ENCODE measurements at places on chromosomes 1 and 21.
A peak's percentile ranks its signal among the peaks of the same experiment; 100 is the strongest.

GRCh38 chr1:156489166-156489934 is 11.2 kb downstream of the MEF2D start:
- peak; percentile 78 for DNase-seq

GRCh38 chr1:246515390-246516005 is 8.4 kb upstream of the SMYD3 start:
- DNase-seq: no peak

GRCh38 chr1:117147856-117148588 is 26.5 kb upstream of the TRIM45 start:
- DNase-seq: no peak

- DNase-seq: no peak
These were observed 100.4 kb downstream of the C1orf94 start for GRCh38 chr1:34277150-34277549.

DNA sequence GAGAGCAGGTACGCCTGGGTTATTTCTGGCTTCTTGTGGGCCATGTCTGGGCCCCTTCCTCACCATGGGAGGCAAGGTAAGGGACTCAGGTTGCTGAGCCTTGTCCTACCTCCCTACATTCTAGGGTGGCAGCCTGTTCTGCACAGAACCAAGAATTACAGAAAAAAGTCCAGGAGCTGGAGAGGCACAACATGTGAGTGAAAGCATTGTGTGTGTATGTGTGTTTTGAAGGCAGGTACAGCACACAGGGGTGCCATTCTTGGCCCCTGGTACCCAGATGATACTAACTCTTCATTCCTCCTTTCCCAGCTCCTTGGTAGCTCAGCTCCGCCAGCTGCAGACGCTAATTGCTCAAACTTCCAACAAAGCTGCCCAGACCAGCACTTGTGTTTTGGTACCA is 4.4 kb downstream of the JTB start:
- no peak for DNase-seq

- no peak for DNase-seq
These were observed 12.5 kb downstream of the TP73 start for GRCh38 chr1:3664700-3665375.

DNA sequence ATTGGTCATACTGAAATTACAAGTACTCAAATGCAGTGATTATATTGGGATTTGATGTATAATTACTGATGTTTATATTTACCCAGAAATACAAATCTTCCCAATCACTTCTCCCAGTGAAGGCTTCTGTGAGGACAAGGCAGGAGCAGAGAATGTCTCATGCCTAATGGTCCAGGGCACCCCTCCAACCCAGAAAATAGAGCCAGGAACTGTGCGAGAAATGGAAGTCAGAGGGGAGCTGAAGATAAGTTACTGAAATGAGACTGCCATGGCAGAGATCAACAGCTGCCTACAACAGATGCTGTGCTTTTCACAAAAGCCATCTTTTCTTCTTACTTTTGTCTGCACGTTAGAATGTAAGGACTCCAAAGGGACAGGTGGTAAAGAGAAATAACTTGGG is 171.2 kb downstream of the TTLL7 start:
- DNase-seq: no peak

- no peak for DNase-seq
These were observed 16.5 kb downstream of the SLC2A7 start for GRCh38 chr1:9009438-9010370.

GRCh38 chr1:167515461-167515860 is 2.9 kb downstream of the CD247 start:
- no peak for DNase-seq

DNA sequence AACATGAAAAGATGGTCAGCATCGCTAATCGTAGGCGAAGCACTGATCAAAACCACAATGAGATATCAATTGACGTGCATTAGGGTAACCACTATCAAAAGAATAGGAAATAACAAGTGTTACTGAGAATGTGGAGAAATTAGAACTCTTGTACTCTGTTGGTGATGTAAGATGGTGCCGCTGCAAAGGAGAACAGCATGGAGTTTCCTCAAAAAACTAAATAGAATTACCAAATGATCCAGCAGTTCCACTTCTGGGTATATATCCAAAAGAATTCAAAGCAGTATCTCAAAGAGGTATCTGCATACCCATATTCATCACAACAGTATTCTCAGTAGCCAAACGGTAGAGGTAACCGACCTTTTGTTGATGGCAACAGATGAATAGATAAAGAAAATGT is 8.3 kb upstream of the CD101 start:
- no peak for DNase-seq

GRCh38 chr1:226401355-226402303 is 6.3 kb downstream of the PARP1 start:
- no peak for DNase-seq

- no peak for DNase-seq
These were observed 7.3 kb downstream of the ZMPSTE24 start for GRCh38 chr1:40265298-40265697.

GRCh38 chr1:46812996-46813857 is 14.4 kb downstream of the CYP4B1 start:
- DNase-seq: no peak

DNA sequence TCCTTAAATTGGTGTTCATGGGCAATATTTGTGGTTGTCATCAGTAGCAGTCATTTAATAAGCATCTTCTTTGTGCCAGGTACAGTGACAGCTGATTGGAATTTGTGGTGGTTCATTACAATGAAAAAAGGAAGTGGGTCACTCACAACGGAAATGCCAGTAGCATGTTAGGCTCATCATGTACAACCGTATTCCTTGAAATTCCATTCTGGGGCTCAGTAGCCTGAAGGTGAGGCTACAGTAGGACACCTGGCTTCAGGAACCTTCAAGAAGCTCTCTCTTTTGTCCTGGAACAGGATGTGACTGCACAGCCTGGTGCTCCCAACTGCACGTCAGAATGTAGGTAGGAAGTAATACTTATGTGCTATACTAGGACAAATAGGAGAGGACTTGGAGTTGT is 93.9 kb downstream of the ST3GAL3 start:
- no peak for DNase-seq

GRCh38 chr1:156498432-156499193 is 2.0 kb downstream of the MEF2D start:
- no peak for DNase-seq

DNA sequence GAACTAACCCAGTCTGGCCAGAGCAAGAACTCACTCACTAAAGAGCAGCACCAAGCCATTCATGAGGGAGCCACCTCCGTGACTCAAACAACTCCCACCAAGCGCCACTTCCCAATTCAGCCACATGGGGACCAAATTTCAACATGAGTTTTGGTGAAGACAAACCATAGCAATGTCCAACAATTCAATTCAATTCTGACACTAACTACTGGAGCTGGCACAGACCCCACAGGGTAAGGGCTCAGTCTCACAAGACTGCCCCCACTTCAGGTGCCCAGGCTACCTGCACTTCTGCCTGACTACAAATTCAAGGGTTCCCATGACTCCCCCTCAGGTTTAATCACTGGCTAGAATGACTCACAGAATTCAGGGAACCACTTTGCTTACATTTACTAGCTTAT is 48.8 kb upstream of the RAP1A start:
- peak; percentile 37 for DNase-seq

- DNase-seq: no peak
These were observed 7.7 kb downstream of the LPGAT1 start for GRCh38 chr1:211822677-211823407.
